ENCODE measurements at places on chromosomes 2 and 18.

DNA sequence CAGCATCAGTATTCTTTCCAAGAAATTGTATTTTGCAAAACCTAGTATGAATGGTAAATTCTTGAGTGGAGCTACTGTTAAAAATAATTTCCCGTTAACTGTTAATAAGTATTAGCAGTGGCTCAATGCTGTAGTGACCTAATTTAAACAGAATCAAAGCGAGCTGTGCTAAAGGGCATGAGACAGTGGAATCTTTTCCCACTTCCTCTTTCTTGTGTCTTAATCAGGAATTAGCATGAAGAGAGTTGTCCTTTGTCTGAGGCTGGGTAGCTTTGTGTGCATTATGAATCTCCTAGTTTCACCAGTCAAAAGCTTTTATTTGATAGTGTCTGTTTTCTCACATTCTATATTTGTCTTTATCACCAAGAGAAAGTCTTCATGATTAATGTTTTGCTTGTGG is 298.8 kb upstream of the GCFC2 start:
- DNase-seq, result no peak

GRCh38 chr18:58212274-58212673 is 168.2 kb downstream of the NEDD4L start:
- DNase-seq, result no peak

GRCh38 chr18:13218368-13218991 is at the start of gene LDLRAD4:
LDLRAD4 (plus strand) TSS chr18:13218760.
- DNase-seq, result no peak

DNA sequence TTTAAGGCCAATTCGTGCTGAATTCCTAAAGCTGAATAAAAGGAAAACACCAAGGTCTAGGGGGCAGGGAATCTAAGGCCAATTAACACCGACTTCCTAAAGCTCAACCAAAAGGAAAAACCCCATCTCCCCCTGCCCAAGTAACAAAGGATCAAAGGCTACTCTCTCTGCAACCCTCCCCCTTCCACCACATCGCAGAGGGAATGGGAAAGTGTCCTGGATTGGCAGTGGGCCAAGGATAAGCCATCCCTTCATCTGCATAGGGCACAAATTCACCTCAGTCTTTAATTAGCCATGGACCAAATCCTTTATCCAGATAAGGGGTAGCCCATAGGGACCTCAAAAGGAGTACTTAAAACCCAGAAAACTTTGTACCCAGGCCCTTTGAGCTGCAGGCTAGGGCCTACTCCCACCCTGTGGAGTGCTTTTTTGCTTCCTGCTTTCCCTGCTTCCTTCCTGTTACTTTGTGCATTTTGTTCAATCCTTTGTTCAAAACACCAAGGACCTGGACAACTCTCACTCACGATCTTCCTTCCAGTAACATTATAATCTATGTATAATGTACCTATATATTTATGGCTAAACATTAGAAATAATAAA is 2119.8 kb upstream of the CELF4 start:
- no peak for DNase-seq

- no peak for DNase-seq
Observed at GRCh38 chr2:122191331-122191730, 435.9 kb downstream of the TSN start.

GRCh38 chr18:36527740-36528455 is 230.4 kb downstream of the FHOD3 start:
- no peak for DNase-seq

GRCh38 chr2:234075518-234075915 is 25.0 kb downstream of the SPP2 start:
- DNase-seq, result no peak

DNA sequence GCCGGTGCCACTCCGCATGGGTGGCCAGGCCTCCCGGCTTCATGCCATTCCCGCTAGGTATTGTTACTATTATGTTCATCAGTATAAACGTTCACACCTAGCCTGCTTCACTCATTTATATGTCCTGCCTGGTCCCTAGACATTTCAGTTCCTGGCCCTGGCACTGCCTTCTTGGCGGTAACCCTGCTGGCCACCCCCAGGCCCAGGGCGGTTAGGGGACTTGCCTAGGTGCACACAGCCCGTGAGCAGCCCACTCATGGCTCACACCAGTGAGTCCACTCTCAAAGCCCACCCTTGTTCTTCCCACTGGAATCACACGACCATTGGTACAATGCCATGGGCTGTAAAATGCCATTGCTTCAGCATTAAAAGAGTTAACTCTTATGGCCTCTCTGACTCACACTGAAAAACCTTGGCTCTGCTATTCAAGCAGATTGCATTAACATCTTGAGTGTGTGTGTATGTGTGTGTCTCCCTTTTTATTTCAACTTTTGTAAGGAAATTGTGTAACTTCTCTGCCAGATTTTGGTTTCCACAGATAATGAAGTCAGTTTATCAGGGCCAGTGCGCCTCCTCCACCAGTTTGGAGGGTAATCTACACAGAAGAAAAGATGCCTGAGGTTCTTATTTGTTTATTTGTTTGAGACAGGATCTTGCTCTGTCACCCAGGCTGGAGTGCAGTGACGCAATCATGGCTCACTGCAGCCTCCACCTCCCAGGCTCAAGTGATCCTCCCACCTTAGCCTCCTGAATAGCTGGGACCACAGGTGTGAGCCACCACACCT is 74.2 kb downstream of the RAB31 start:
- DNase-seq, result no peak

DNA sequence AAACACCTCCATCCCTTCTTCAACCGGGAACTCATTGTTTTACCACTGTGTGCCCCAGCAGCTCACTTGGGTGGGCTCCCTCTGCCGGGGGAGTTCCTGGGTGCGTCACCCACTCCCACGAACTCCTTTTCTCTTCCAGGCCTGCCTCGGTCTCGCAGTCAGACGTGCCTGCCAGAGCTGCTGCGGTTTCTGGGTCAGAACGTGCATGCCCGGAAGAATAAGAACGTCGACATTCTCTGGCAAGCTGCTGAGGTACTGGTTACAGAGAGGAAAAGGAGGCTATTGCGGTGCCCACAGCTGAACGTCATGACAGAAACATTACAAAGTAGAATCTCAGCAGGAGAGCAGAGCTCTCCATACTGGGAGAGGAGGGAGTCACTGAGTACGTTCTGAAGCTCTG is 35.6 kb downstream of the COA5 start:
- DNase-seq, result no peak

- peak; percentile 29 for DNase-seq
Observed at GRCh38 chr18:36633961-36634412, 194.8 kb downstream of the TPGS2 start.

DNA sequence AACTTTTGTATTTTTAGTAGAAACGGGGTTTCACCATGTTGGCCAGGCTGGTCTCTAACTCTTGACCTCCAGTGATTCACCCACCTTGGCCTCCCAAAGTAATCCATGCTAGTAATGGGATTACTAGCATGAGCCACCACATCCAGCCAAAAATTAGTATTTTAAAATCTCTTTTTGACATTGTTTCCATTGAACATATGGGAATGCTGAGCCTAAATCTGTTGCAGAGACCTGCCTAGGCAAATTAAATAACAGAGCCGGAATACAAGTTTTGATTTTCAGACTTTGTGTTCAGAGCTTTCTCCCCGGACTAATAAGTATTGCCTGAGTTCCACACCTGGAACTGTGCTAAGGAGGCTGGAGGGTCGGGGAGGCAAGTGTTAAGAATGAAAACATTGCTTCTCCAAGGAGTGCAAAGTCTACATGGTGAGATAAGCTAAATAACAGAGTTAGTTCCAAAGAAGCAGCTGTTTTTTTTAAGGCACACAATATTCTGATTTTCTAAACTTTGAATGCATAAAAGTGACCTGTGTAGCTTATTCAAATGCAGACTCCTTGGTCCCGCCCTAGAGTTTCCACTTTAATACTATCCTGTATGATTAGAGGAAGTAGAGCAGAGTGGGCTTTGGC is 150.6 kb upstream of the CELF4 start:
- no peak for DNase-seq

DNA sequence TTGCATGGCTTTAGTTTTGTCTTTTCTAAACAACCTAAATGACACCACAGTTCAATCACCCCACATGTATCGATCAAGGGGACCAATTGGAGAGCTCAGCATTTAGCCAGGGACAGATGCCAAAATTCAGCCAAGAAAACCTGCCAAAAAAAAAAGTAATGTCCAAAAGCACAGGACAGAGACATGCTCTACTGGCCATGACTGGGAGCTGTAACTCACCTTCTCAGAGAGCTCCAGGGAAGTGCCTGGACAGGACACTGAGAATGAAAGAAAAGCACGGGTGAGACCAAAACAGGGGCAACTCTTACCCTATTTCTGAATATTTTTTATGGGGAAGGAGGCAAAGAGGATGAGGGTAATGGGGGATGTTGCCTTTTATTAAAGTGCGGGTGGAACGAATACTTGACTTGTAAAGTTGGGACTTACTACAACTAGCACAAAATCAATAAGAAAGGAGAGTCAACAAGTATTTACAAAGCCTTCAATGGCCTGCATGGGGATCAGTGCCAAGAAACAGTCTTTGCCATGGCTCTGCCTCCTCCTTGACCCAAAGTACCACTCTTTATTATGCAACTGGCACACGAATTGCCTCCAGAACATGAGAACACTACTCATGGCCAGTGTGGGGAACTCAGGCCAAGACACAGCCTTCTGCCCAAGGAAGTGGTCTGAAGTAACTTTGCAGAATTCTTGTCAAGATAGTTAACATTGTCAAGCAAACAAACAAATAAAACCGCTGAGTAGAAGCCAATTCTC is 72.9 kb upstream of the HK2 start:
- DNase-seq, result no peak

DNA sequence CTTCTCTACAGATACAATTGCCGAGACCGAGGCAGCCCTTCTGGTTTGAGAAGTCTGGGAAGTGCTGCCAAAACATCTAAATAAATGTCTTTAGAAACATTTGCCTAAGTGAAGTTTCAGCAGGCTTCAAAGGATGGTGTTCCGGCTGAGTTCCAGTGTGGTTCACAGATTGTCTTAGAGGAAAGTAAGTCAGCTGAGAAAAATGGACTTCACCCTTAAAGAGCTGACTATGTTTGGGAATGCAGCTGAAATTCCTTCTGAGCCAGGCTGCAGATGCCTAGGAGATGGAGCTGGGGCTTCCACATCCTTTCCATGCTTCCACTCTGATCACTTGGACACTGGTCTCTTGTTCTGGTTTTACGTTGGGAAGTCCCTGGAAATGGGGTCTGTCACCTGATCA is 83.6 kb downstream of the FHOD3 start:
- DNase-seq, result no peak

- DNase-seq, result no peak
Observed at GRCh38 chr2:174012347-174013314, 47.5 kb upstream of the SP3 start.

DNA sequence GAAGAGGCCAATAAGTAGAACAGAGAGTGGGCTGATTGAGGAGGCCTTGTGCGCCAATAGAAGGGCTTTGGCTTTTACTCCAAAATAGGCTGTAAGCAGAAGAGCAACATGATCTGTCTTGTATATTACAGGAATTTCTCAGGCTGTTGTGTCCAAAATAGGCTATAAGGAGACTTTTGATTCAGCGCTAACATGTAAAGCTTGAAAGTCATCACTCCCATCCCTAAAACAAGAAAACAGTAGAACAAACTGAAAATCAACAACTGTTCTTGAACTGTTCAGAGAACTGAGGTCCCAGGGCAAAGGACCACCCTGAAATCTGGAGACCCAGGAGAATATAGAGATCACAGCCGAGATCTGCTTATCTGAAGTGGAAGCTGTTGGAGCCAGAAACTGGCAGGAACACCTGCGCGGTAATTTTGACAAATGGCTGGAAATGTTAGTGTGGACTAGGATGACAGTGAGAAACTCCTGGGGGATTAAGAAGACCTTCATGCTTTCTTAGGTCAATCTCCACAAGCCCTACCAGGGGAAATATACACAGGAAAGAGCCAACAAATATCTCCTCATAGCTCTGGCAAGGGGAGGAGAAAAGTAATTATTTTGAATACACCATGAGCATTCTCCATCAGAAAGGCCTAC is 258.6 kb downstream of the RBM43 start:
- no peak for DNase-seq

GRCh38 chr2:33535421-33535820 is 59.0 kb downstream of the RASGRP3 start:
- no peak for DNase-seq

DNA sequence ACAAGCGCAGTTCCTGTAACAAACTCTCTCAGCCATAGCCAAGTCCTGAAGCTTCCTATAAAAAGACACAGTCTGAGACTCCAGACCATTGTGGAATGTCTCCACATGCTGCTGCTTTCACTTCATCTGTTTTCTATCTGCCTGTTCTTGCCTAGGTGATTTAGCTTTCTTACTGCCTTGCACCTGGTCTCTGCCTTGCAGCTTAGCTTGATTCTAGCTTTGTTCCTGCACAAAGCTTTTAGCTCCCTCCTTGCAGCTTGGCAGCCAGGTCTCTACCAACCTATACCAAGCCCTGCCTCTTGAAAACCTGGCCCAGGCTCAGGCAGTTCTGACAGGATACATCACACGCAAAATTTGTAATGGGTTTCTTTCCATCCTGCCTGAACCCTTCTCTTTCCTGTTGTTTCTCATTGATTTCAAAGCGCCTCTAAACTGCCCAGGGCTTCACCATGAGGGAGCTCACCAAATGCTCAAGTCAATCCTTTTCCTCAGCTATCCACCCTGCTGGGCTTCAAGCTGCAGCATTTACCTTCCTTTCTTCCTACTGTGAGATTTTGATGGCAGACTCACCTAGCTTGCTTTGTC is 941.3 kb upstream of the NXPH2 start:
- peak; percentile 6 for DNase-seq

DNA sequence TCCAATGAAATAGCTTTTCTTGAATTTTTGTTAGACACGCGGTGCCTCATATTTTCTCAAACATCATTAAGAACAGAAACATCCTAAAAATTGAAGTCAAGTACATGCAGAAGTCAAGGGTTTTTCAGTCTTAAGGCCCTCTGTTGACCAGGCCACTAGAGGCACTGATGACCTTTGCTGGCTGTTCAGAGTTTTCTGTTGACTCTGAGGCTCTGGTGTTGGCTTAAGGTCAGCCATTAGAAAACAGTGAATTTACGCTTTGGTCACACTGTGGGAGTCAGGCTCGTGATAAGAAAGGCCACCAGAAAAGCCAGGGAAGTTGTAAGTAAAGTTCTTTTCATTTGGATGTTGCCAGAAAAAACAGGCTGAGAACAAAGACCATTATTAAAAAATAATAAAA is 5.8 kb upstream of the UPP2 start:
- no peak for DNase-seq

- no peak for DNase-seq
Observed at GRCh38 chr2:29731948-29732347, 189.4 kb downstream of the ALK start.

- DNase-seq, result no peak
Observed at GRCh38 chr18:10230072-10230471, 224.4 kb upstream of the APCDD1 start.

All from NCI-H2227 treated with DMSO at 0.1 percent for 48 hours (cell line).